Upper lobe of left lung (tissue), 6 donors: ENCODE measurements at places on chromosomes 4 and X. TPM values are rescaled to one million over a fixed set of nuclear protein-coding genes. Genes with fewer than 3 reads are reported as not detected.

The RAB9A gene
- 29.3 TPM for total RNA-seq

DNA sequence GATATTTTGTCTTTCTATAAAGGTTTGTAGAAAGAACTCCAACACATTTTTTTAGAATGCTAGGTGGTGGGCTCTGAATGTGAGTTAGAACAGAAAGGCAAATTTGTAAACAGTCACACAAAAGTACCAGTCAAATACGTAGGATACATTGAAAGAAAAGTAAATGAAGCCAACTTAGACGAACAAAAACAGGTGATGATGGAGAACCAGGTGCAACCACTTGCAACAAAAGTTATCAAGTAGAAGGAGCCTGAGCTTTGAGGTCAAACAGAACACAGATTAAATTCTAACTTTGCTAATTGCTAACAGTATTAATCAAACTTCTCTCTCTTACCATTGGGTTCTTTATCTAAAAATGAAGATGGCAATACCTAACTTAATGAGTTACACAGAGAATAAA is 62.7 kb upstream of the DAPP1 start:
- no peak for DNase-seq

The CDKL2 gene
- total RNA-seq, result 24.1 TPM

DNA sequence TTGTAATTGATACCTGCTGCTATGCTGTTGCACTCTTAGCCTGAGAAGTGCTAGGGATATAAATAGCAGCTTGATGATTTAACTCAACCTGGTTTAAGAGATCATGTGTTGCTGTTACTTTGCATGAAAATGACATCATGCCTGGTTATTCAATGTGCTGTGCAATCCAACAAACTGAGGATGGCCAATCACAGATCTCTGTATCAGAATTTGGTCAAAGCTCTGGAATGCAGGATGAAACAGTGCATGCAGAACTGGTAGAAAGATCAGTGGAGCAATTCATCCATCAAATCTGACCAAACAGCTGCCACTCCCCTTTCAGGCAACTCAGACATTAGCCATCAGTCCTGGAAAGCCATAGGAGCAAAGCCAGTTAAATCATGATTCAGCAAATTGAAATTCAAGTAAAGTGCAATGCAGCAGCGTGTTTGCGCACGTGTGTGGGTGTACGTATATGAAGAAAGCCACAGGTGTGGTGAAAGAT is 160.3 kb upstream of the RASGEF1B start:
- DNase-seq, result no peak

GRCh38 chr4:87014284-87014782 is 79.5 kb downstream of the AFF1 start:
- no peak for DNase-seq
